Suppressor macrophage treated with lipopolysaccharide for 4 hours (primary cell): ENCODE measurements at places on chromosomes 5 and 9.

- no peak for DNase-seq
These were observed 581.8 kb upstream of the C9orf72 start for GRCh38 chr9:28155067-28155466.

- DNase-seq, result peak; percentile 47
These were observed 92.8 kb downstream of the IQGAP2 start for GRCh38 chr5:76495870-76496269.

- no peak for DNase-seq
These were observed 473.0 kb downstream of the EBF1 start for GRCh38 chr5:158626718-158627117.

DNA sequence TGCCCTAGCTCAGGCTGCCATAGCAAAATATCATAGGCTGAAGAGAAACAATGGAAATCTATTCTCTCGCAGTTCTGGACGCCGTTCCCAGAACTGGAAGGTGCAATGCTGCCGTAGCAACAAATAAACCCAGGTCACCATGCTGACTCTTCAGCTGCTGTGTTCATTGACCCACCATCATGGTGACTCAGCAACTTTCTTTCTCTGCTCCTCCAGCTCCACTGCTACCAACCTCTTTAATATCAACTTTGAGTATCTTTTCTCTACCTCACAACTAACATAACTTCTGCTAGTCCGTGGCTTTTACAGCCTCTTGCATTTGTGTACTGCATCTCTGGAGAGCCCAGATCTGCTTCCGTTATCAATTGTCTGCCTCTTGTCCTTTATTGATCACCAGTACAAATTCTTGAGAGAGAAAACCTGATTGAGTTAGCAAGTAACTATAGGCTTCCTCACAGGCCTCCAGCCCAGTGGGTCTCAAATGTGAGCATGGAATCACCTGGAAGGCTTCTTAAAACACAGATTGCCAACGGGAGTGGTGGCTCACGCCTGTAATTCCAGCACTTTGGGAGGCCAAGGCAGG, 47.3 kb upstream of the SLC30A5 start:
- DNase-seq, result peak; percentile 6

GRCh38 chr9:69392826-69393225, 67.8 kb downstream of the ENTREP1 start:
- no peak for DNase-seq

DNA sequence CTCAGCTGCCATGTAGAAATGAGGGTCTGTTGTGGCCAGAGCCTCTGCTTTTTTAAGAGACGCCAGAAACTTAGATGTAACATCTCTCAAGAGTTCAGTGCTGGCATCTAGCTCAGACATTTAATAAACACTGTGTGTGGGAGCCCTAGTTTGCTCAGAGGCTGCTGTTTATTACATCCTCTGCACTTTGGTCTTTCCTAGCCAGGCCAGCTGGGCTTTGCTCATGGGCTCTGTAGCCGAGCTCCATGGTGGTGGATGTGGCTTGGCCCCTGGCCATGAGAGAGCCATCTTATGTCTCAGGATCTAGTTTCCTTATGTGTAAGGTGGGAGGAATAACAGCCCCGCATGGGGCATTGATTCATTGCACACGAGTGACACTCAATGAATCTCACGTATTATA, 30.0 kb downstream of the ARHGEF37 start:
- no peak for DNase-seq

- DNase-seq, result no peak
These were observed 216.1 kb downstream of the FSTL4 start for GRCh38 chr5:133396187-133396741.

DNA sequence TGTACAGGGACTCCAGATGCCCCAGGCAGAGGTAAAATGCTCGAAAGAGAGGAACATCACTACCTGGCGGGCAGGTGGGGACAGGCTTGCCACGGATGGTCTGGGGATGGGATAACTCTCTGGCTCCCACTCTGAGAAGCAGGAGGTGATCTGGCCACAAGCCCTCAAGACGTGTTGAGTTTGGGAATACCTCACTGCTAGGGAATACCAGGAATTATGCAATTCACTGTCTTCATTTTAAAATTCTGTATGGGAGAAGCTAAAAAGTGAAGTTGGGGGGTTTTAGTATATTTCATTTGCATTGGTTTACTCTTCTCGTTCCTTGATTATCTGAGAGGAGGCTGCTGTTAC, 510.4 kb downstream of the CCDC171 start:
- DNase-seq, result no peak

DNA sequence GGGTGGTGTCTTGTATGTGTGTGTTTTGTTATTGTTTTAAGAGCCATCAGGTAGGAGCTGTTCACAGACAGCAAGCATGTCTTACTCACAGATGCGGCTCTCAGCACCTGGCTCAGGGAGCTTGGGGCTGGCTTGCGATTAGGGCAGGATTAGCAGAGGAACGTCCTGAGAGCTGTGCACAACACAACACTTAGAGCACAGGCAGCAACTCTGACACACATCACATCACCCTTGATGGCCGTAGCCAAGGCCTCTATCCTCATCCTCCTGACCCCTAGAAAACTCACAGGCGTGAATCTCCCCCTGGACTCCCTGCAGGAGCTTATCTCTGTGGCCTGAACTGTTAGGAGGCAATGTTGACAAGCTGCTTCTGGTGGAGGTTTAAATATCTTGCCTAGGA, 7.1 kb upstream of the IL17B start:
- no peak for DNase-seq

DNA sequence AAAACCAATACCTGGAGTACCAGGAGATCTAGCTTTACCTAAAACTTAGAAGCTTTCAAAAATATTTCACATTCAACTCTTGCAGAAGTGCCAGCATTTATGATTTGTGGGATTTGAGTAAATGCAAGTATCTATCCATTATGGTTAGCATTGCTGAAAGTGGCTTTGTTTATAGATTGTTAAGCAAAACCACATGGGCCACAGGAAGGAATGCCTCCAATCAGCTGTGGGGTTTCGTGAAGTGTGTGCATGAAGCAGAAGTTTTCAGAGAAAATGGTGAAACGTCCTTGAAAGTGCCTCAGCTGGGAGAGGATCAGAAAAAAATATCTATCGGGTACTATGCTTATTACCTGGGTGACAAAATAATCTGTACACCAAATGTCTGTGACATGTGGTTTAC, 4.2 kb downstream of the LECT2 start:
- DNase-seq, result no peak

- no peak for DNase-seq
These were observed 136.3 kb upstream of the BASP1 start for GRCh38 chr5:17081142-17081541.

GRCh38 chr5:55062039-55062779, 38.2 kb downstream of the GZMK start:
- DNase-seq, result no peak

GRCh38 chr9:6605202-6605601, 40.3 kb downstream of the GLDC start:
- DNase-seq, result no peak

- no peak for DNase-seq
These were observed 51.5 kb upstream of the NKD2 start for GRCh38 chr5:956941-957747.

DNA sequence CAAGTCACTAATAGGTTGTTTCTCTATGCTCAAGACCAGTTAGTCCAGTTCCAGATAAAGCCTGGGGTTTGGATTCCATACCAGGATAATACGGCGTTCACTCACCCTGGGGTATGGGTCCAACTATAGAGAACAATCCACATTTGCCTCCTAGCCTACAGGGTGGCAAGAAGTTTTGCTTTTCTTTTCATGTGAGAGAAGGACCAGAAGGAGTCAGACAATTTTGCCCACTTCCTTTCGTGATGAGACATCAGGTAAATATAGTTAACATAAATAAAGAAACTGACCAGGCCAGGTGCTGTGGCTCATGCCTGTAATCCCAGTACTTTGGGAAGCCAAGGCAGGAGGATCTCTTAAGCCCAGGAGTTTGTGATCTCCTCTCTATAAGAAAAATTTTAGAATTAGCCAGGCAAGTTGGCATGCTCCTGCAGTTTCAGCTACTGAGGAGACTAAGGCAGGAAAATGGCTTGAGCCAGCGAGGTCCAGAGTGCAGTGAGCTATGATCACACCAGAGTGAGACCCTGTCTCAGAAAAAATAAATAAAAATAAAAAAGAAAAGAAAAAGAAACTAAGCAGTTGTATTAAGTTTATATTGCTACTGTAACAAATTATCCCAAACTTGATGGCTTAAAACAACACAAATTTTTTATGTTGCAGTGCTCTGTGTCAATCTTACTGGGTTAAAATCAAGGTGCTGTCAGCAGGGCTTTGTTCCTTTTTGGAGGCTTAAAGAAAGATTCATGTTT, 7.5 kb upstream of the REEP5 start:
- peak; percentile 15 for DNase-seq

GRCh38 chr5:112355058-112355685, 63.9 kb downstream of the EPB41L4A start:
- DNase-seq, result no peak

- DNase-seq, result peak; percentile 25
These were observed 42.1 kb upstream of the GNAQ start for GRCh38 chr9:78073722-78074121.

- no peak for DNase-seq
These were observed 31.2 kb downstream of the HMGCS1 start for GRCh38 chr5:43281840-43282658.

GRCh38 chr5:55888205-55888604, 37.0 kb downstream of the IL31RA start:
- no peak for DNase-seq

DNA sequence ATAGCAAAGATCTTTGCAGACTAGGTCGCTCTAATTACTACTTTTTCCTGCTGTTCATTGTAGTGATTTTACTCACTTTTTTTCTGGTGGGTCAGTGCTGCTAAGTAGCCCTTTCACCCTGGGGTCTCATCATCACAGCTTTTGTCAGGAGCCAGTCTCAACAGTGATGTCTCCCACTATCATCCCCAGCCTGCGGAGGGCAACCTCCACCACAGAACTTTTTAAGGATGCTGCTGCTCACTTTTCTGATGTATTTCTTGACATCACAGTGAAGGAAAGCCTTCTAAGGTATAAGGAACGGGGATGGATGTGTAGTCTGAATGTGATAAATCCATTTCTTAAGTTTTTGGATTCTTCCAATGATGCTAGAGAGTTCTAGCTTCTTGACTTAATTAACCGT, 242.5 kb upstream of the RIOK2 start:
- DNase-seq, result peak; percentile 1
